ENCODE measurements at places on chromosomes 16 and 17.

- no peak for DNase-seq
Measured at GRCh38 chr17:8123695-8124349, at the start of gene HES7. HES7 (minus strand) TSS chr17:8124106; CDS start chr17:8124084, 22 bp downstream.

DNA sequence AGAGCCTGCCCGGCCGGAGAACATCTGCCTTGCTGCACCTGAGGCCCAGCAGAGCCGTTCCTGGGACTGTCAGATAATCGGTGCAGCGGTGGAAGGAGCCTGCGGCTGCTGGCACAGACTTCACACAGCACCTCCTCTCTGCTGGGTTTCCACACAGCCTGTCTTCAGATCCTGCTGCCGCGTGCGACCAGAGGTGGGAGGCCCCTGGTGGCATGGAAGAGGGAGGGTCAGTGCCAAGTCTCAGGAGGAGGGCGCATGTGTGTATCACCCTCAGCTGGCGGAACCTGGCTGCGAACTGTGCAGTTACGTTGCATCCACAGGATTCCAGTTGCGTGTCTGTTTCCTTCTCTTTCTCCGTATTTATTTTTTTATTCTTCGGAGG is 3.3 kb downstream of the CDK5R1 start:
- no peak for DNase-seq

GRCh38 chr16:49858200-49859124 is 2.5 kb upstream of the ZNF423 start:
- peak; percentile 87 for DNase-seq

DNA sequence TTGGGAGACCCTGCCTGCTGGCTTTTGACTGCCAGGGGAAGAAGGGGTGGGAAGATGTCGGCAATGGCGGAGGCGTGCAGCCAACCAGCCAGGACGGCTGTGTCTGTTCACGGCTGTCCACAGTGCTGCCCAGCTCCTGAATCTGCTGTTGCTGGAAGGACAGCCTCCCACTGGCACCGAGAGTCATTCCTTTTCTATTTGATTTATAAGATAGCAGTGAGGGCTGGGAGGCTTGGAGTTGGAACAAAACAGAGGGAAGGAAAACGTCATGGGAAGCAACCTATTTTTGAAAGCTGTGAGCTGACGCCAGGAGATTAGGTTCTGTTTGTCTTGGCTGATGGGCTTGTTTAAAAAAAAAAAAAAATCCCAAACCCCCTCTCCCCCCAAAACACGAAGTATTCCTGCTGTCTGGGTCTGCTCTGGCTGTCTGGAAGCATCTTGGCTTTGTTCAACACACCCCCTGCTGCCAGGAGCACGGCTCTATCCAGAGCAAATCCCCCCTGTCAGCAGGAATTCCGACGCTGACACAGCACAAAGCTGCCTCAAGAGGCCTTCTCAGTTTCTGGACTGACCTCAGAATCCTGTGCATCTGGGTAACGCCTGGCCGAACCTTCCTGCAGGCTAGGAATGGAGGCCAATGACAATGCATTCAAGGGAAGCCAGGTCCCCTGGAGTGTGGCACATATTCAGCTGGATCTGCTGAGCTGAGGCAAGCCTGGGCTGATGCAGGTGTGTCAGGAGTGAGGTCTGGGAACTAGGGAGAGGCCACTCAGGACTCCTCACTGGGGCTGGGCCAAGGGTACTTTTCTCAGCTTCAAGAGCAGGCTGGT is 41.0 kb upstream of the SREBF1 start:
- DNase-seq: peak; percentile 38

GRCh38 chr17:75155191-75155601 is 884 bp upstream of the JPT1 start:
- DNase-seq: no peak

GRCh38 chr16:48432136-48432535 is 46.9 kb upstream of the SIAH1 start:
- DNase-seq: no peak

DNA sequence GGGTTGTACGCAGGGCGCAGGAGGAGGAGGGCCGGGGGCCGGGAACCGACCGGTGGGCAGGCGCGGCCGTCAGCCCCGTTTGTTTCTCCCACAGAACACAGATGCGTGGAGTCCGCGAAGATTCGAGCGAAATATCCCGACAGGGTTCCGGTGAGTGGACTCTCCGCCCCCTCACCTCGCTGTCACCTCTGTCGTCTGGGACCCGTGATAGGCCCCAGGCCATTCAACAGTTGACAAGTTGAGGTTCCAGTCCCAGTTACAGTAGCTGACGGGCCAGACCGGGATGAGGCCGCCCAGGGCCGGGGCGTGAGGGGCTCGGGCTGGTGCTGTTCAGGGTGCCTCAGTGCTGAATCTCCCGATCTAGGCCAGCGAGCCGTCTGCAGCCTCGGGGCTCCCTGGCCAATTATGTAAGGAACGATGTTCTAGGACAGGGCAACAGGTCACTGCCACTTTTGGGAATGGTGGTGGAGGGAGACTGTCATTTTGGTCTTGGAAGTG is 628 bp downstream of the GABARAPL2 start:
- DNase-seq: no peak

- DNase-seq: no peak
Measured at GRCh38 chr17:6574687-6575595, 18.6 kb upstream of the PITPNM3 start.

All from ascending aorta (tissue), 2 donors.